HS-5 (cell line): ENCODE measurements at places on chromosomes 12 and 14.
A peak's percentile ranks its signal among the peaks of the same experiment; 100 is the strongest.

DNA sequence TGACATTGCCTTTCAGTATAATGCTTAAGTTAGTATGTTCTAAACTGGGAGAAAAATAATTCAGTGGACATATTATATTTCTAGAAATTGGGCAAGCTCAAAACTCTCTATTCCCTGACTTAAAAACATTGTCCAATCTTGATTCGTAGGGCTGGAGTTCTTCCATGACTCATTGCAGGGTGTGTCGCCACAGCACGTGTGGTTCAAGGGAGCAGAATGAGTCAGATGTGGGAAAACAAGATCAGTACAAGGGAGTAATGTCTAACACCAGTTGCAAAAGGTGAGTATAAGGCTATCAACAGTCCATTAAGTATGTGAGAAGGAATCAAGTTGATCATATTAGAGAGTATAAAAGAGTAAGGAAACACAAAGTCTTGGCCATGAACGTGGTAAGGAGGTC lies 887.0 kb downstream of the TMTC2 start:
- peak; percentile 81 for DNase-seq

DNA sequence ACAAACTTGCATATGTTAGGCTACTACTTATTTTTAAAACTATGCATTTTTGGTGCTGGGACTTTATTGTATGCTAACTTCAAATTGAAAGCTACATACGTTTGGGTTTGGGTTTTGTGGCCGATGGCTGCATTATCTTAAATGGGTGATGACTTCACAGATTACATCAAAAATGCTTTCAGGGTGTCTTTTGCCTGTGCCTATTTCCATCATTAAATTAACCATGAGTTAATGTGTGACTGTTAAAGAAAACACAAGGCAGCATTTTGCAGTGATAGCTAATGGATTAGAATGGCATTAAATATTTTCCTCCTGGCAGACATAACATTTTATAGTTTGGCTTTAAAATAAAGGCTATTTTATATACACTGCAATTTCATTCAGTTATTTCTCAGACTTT lies 352.3 kb downstream of the EGLN3 start:
- DNase-seq: no peak

- DNase-seq: no peak
Measured at GRCh38 chr12:13835652-13836051, 145.8 kb downstream of the GRIN2B start.

DNA sequence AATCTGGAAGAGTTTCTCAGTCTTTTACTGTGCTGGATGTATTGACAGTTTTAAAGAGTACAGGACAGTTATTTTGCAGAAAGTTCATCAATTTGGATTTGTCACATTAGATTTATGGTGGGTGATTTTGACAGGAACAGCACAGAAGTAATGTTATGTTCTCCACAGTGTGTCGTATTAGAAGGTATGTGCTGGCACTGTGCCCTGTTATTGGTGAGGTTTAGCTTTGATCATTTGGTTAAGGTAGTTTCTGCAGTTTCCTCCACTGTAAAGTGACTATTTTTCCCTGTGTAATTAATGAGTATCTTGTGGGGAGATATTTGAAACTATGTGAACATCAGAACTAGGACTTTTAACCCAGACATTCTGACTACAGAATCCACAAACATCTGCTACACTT lies 308.5 kb upstream of the TBX3 start:
- DNase-seq: no peak

DNA sequence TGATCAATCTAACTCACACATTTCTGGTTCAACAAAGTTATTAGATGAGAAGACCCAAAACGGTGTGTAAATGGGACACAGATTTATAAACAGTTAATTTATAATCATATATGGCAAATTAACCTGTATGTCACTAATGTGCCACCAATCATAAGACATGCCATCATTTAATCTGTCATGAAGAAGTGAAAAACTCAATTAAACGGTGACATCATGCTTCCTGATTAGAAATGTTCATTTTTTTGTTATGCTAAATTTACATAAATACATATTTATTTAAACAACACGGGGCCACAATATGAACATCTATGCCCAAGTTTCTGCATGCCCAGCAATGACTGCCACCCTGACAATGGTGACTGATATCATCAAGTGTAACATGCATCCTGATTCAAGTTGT lies 164.1 kb upstream of the EEA1 start:
- DNase-seq: no peak

DNA sequence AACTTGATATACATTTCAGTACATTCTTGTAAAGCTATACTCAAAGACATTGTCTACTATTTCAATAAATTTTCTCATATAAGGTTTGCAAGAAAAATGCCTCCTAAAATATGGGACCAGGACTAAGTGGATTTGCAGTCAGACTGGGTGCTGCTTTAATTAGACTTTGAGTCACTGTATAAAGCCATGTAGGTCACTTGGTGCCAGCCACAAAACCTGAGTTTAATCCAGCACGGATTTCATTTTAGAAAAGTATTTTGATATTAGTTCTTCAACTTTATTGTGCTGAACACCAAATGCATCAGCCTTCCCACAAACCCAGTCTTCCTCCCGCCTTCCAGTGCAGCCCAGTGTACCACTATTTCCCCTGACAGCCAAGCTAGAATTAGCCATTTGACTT lies 9.9 kb upstream of the NID2 start:
- no peak for DNase-seq

GRCh38 chr14:97025722-97026121 lies 228.5 kb downstream of the VRK1 start:
- DNase-seq: no peak

- DNase-seq: no peak
Measured at GRCh38 chr12:111792155-111792855, 25.6 kb downstream of the ALDH2 start.

GRCh38 chr12:124786061-124786964 lies 77.4 kb downstream of the SCARB1 start:
- no peak for DNase-seq

DNA sequence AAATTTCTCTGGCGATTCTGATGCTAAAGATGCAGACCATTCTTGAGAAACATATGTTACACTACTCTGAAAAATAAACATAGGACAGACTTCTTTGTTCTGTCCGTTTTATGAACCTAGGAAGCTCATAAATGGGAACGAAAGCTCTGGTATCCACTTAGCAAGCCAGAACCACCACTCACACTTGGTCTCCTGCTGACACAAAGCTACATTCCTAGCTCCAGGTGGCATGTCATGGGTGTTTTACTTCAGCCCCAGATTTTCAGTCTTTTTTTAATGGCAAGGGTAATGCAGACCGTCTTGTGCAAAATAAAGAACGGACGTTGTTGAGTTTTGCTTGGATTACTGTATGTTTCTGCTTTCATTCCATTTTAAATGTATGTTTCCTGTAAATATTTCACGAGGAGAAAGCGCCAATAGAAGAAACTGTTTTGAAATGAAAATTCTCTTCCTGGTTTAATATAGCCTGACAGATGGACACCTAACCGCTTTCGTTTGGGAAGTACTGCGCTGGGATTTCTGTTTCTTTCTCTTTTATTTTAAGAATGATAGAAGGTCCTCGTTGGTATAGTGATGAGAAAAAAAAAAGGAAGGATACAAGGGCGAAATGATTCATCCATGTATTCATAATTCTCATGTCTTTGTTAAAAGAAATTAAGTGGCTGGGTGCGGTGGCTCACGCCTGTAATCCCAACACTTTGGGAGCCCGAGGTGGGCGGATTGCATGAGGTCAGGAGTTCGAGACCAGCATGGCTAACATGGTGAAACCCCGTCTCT lies 871 bp upstream of the COQ5 start:
- DNase-seq: no peak

- DNase-seq: no peak
Measured at GRCh38 chr14:106419376-106419965, 893.1 kb downstream of the TMEM121 start.

DNA sequence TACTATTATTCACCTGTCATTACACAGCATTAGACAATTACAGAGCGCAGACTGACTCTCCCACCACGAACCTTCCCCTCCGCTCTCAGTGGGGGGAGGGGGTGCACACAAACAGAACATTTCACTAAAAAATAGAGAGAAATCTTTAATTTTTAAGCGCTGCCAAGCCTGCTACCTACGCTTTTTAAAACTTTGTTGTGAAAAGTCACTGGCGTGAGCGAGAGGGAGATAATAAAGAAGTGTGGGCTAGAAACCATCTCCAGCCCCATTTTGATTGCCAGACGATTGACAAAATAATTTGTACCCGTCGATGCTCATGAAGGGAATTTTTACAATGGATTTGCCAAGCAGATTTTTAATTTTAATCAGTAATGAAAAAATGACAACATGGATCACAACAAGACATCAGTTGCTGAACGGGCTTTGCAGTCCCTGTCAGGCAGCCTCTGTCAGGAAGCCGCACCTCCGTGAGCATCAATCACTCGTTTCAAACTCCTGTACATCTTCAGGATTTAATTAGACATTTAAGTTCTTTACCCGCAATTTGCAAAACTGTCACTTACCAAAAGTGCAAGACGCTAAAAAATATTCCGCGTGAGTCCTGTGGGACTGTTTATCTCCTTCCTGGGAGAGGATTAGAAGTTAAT lies 209.1 kb downstream of the BCL11B start:
- DNase-seq: no peak

DNA sequence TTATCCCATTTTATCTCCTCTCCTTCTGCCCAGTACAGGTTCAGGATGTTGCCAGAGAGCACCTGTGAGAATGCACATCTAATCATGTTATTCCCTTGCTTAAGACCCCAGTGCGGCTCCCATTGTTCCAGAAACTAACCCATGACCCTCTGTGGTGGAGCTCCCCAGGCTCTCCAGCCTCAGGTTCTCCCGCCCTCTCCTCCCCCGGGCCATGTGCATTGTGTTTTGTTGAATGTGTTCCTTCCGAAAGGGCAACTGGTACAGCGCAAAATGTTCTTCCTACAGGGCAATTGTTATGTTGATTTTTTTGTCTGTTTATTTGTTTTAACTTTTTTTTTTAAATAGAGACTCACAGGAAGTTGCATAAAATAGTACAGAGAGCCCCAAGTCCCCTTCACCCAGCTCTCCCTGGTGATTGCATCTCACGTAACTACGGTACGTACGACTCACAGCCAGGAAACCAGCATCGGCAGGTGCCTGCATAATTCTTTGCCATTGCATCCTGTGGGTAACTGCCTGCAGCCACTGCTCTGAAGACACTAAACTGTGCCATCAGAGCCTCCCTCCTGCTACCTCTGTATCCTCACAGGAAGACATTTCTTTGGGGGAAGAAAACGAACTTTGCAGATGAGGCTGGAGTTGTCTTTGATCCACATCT lies 31.2 kb downstream of the TMEM132C start:
- DNase-seq: no peak

- no peak for DNase-seq
Measured at GRCh38 chr14:69537900-69538299, 36.8 kb downstream of the CCDC177 start.

GRCh38 chr14:65904988-65905387 lies 492.5 kb downstream of the FUT8 start:
- DNase-seq: no peak

DNA sequence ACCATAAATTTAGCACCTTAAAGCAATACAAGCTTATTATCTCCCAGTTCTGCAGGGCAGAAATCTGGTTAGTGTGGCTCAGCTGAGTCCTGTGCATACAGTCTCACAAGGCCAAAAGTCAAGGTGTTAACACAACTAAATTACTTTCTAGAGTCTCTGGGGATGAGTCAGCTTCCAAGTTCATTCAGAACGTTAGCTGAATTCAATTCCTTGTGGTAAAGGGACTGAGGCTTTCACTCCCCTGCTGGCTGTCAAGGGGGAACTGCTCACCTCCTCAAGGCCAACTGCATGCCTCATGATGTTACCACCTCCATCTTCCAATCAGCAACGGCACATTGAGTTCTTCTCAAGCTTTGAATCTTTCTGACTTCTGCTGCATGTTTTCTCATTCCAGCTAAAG lies 27.6 kb downstream of the EML5 start:
- no peak for DNase-seq
